ENCODE measurements at places on chromosomes 11 and 22.

DNA sequence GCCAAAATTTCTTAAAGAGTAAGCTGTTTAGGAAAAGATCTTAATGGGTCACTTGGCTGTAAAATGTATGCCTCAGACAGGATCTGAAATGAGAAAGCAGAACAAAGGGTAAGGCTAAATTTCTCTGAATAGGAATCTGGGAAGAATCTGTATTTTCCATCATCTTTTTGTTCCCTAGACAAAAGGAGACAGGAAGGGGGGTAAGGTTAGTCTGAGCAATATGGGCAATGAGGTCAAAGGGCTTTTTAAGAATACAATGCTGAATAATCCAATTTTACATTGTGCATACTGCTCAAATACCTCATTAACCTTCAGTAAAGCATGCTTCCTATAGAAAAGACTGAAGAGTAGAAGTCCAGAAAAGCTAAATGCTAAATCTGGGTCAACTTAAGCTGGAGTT is 34.6 kb downstream of the CLDN25 start:
- DNase-seq, result no peak

- no peak for DNase-seq
Measured at GRCh38 chr11:46264976-46265375, 12.5 kb upstream of the CREB3L1 start.

GRCh38 chr22:48940266-48941032 is 887.2 kb downstream of the BRD1 start:
- DNase-seq, result no peak

DNA sequence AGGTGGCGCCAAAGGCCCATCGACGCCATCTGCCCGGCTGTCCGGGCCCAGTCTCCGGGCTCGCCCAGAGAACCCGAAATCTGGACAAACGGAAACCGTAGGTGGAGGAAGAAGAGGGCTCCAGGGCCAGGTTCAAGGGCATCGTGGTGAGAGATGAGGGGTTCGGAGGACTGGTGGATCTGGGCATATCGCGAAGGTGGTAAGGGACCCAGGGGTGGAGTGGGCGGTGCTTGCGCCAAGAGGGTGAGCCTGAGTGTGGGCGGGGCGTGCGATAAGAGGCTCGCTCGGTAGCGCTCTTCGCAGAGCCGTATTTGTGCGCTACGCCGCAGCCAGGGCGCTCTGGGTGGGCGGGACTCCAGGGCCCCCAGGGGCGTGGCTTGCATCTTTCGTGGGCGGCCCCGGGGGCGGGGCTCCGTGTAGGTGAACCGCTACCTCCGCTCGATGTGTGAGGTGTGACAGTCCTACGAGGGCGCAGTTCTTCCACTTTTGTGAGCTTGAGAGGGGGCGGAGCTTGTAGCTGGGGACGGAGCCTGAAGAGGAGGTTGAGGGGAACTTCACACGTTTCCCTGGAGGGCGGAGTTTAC is 4.8 kb downstream of the CD248 start:
- peak; percentile 100 for DNase-seq

- no peak for DNase-seq
Measured at GRCh38 chr11:18001191-18001590, 11.7 kb downstream of the SERGEF start.

DNA sequence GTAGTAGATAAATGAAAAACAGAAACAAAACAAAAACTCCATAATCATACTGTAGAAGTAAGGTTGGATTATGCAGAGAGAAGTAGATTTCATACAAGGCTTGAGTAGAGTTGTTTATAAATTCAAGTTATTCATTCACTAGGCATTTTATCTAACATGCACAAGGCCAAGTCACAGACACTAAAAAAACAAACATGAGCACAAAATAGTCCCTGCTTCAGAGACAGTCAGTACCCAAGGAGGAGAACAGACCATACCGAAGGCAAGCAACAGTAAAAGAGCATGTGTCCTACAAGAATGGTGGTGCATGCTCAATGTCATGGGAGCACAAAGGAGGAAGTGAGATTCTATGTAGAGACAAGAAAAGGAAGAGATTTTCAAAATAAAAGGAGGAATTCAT is 796.5 kb upstream of the LRRC4C start:
- DNase-seq, result no peak

- no peak for DNase-seq
Measured at GRCh38 chr11:23236826-23237555, 376.7 kb upstream of the CCDC179 start.

DNA sequence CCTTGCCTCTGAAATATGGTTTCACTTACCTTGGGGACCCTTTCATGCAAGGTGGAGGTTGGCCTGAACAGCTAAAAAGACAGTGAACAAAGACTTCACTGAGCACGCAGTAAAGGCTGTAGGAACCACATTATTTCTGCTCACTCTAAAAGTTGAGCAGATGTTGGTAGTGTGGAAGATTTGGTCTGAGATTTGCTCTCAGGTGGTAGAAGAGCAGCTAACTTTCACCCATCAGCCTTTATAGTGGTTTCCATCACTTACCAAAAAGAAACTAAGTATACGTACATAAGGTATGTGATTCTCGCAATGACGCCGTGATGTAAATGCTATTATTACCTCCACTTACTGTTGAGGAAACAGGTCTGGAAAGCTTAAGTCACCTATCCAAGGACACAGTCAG is 47.3 kb downstream of the PRR5L start:
- no peak for DNase-seq

GRCh38 chr11:125956391-125957134 is 10.7 kb downstream of the VSIG10L2 start:
- no peak for DNase-seq

GRCh38 chr11:94472916-94473799 is 20.5 kb downstream of the MRE11 start:
- DNase-seq, result no peak

DNA sequence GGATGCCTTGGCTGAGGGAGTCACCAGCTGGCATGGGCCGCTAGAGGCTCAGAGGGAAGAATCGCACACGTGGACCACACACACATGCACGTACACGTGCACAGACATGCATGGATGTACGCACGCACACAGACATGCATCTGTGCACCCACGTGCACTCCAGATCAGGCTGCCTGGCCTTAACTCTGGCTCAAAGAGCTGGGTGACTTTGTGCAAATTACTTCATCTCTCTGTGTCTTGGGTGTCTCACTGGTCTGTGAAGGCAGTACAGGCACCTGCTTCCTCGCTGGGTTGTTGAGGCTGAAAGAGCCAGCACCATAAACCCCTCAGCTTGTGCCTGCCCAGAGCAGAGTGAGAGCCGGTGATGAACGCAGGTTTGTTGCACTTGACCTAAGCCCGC is 28.7 kb downstream of the TMPRSS6 start:
- DNase-seq, result no peak

- no peak for DNase-seq
Measured at GRCh38 chr11:121560236-121560635, 107.5 kb upstream of the SORL1-AS1 start.

DNA sequence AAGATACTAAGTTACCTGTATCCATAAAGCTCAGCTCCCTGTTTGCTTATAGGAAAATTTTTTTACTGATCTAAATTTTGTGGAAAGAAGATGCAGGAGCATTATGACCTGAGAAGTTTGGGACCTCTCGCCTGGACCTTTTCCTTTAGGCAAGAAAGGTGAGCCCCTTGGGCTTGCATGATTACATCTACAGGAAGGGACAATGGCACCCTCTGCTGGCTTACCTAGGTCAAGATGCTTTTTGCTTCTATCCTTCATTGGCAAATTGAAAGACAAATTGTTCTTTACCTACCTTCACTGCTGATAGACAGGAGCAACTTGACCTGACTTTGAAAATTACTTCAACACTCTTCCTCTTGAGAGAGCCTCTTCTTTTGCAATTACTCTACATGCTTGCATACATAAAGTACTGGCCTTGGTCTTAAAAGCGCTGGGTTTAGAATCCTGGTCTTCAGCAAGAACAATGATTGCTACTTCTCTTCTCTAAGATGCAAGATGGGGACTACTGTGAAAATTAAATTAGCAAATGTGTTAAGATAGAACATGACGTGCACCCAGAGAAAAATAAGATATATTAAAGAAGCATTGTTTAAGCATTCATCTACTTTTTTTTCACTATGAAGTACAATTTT is 147.2 kb downstream of the TRPC6 start:
- peak; percentile 23 for DNase-seq

GRCh38 chr11:37908219-37908548 is 1310.1 kb upstream of the RAG2 start:
- DNase-seq, result no peak

GRCh38 chr11:81237139-81237538 is 1496.5 kb downstream of the FAM181B start:
- DNase-seq, result peak; percentile 4

DNA sequence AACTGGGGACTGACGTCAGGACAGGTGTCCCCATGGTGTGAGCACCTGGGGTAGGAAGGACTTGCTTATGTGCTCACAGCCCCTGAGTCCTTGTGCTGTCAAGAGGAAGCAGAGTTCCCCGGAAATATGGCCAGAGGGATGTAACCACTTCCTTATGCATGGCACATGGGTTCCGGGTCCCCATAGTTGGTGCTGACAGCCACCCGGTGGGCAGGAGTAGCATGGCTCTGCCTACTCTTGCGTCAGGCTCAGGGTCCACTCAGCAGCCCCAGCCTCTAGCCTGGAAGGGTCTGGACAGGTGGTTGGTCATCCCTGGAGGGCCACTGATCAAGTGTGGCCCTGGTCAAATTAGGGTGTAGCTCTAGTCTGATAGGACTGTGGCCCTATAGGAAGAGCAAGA is 42.8 kb upstream of the CCND1 start:
- no peak for DNase-seq

GRCh38 chr11:76228071-76228874 is 22.0 kb upstream of the WNT11 start:
- no peak for DNase-seq
